ENCODE measurements at places on chromosomes 13 and 19.

GRCh38 chr19:3342246-3342645 lies 24.1 kb upstream of the NFIC start:
- no peak for DNase-seq

DNA sequence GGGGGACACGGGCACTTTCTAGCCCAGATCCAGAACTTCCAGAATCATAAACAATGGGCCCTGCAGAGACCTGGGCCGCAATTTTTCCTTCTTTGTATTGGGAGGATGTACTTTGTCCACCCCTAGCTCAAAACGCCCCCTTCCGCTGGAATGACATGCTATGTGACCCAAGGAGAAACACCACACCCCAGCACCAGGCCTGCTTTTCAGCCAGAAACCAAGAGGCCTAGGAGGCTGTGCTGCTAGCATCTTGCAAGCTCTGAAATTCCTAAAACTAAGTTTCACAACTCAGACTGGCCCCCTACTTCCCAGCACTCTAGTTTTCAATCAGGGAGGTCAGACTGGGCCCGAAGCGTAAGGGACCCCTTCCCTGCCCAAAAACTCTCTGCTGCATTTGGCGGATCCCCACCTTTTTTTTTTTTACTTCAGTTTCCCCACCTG lies 538 bp downstream of the LSM4 start:
- DNase-seq, result no peak

DNA sequence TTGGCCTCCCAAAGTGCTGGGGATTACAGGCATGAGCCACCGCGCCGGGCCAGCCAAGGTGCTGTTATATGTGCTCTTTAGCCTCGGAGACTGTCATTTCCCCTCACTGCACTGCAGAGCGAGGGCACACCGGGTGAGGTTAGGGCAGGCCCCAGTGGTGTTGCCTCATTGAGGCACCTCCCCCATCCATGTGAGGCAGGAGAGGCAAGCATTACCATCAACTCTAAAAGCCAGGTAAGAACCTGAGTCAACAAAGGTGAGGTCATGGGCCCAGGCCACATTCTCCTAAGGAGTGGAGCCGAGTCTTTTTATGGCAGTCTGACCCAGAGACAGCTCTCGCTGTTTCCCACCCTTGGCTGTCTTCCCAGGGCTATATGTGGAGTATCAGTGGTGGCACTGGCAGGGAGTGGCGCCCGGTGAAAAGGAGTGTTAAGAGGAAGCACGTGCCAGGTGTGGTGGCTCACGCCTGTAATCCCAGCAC lies 10.9 kb downstream of the B3GNT8 start:
- no peak for DNase-seq

DNA sequence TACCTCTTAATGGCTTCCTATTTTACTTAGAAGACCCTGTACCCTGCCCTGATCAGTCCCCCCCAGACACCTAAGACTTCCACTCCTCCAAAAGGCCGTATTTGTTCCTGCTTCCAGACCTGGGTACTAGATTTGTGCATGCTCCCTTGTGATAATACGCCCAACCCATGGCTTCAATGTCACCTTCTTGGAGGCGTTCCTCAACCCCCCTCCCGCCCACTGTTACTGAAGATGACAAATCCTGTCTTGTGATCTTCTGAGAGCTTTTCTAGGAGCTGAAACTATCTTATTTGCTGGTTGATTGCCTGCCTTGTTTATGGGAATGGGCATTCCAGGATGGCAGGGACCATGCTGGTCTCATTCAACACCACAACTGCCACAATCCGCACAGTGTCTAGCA lies 9.4 kb downstream of the SLC25A23 start:
- no peak for DNase-seq

DNA sequence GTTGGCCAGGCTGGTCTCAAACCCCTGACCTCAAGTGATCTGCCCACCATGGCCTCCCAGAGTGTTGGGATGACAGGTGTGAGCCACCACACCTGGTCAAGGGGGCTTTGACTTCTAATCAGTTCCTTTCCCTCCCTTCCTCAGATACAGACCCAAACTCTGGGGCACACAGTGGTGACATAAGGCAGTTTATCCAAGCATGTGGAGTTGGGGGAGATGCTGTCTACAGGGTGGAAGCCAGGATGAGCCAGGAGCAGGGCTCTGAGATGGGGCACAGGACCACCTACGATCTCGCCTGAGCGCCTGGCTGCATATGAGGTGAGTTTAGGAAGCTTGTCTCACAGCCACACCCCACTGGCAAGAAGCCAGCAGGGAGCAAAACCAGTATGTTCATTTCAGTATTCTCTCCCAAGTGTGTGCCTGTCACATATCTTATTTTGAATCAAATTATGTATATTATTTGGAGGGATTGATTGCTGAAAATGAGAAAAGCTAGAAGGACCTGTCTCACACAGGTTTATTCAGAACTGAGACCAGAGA lies 67.7 kb downstream of the KCTD15 start:
- no peak for DNase-seq

DNA sequence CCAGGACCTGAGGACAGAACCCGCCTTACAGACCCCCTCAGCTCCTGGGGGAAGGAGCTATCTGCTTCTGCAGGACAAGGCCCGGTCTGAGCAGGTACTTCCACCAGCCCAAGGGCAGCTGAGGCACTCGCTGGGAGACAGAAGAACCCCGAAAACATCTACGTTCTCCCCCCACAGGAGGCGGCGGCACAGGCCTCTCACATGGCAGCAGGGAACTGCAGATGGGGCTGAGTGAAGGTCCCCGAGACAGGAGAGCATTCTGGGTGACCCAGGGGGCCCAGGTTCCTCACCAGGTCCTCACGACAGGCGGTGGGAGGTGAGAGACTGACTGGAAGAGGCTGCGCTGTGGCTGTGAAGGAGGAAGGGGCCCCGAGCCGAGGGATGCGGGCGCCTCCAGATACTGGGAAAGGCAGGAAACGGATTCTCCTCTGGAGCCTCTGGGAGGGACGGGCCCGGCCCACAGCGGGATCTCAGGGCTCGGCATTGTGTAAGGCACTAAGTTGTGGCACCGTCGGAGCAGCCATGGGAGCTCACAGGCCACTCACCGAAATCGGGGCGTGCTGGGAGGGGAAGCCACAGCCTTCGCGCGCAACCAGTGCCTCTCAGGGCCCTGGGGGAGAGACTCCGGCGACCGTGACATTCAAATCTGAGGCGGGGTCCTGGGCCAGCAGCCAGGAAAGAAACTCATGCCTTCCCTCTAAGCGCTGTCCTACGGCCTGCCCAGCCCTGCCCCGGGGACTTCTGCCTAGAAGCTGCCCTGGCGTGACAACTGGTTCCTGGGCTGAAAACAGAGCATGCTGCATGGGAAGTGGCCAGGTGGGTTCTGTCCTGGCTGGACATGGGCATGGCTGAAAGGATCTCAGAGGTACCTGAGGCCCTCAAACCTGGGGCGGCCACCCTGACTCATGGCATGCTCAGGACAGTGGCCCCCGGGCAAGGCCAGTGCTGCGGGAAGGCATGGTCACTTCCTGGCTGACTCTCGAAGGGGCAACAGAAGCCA lies 14.0 kb downstream of the RPL36 start:
- no peak for DNase-seq

DNA sequence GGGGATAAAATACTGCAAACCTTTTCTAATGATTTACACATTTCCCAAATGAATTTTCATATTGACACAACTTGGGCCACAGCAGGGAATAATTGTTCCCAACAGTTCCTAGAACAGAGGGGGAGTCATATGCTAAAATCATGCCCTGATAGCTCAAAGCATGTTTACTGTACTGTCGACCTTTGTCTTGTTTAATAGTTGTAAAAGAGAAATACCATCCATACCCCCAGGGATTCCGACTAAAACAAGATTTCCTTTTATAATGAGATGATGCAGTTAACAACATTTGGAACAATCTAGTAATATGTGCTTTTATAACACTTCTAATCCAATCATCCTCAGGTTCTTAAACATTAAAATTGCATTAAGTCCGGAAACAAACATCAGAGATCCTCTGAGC lies 759.7 kb downstream of the OLFM4 start:
- DNase-seq, result no peak

GRCh38 chr13:30224732-30225131 lies 82.6 kb downstream of the KATNAL1 start:
- no peak for DNase-seq

DNA sequence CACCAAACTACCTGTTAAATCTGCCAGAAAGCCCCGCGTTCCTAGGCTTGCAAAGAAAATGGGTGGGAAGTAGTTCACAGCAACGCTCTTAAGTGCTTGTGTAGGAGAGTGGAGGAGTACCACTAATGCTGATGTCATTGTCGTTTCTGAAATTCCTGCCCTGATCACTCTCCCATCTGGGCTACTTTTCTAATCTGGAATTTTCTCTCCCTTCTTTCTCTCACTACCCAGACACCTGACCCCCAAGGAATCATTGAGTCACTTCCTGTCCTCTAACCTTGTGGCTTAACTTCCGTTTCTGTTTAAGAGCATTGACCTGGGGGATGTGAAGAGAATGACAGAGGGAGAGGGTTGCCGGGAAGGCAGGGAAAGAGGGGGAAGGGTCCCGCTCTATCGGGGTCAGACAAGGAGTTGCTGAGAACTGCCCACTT lies 98.7 kb downstream of the STARD13 start:
- no peak for DNase-seq

- no peak for DNase-seq
These were observed 8.6 kb downstream of the C19orf25 start for GRCh38 chr19:1470305-1471009.

DNA sequence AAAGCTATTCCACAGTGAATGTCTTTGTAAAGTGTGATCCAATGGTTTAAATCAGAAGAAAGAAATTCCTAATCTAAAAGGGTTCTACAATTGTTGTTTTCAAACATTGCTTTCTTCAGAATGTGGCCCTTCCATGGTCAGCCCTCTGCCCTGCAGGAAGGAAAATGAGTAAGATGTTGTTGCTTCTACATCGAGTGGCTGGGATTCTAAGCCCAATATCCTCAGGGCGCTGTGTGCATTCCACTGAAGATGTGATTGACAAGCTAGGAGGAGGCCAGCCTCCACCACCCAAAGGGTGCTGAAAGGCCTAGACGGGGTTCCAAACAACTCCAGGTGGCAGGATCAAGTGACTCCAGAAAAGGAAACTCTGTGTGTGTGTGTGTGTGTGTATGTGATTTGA lies 316.9 kb upstream of the TSHZ3 start:
- DNase-seq, result no peak

DNA sequence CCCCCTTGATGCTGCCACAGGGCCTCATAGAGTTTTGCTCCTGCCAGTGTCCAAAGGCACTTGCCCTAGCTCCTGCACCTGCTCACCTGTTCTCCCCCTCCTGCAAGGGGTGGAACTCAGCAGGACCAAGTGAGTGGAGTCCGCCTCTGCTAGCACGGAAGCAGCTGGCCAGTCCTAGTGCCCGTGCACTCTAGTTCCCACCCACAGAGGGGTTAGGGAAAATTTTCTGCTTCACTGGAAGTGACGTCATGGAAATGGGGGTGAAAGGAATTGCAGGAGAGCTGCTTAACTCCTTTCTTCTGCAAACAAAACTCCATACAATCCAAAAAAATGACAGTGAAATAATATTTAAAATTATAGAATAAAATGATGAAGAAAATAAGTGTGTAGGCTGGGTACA lies 609.7 kb upstream of the SLITRK1 start:
- DNase-seq, result no peak

DNA sequence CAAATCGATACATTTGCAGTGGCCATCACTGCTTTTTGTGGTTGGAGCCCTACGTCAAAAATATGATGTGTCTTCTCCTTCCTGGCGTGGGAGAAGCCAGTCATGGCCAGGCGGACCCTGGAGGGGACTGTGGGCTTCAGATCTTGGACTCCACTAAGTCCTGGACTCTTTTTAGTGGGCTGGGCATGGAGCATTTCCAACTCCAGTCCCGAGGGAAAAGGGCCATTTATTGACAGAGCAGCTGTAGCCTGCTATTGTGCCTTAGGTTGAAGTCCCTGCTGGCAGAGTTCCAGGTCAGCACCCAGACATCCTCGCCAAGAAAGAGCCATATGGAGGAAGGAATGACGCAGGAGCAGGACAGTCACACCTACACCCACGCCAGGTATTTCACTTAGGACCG lies 179.2 kb upstream of the ZNF507 start:
- DNase-seq, result no peak

DNA sequence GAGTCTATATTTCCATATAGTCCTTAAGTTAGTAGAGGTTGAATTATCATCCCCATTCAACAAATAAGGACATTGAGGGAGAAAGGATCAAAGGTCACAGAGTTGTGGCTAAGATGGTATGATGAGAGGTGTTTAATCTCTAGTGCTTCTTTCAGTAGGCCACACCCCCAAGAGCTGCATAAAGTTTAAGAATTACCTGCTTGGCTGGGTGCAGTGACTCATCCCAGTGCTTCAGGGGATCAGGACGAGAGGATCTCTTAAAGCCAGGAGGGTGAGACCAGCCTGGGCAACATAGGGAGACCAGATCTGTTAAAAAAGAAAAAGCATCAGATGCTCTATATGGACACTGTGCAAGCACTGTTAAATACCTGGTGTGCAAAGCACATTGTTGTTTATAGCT lies 560.0 kb upstream of the KLHL1 start:
- no peak for DNase-seq

DNA sequence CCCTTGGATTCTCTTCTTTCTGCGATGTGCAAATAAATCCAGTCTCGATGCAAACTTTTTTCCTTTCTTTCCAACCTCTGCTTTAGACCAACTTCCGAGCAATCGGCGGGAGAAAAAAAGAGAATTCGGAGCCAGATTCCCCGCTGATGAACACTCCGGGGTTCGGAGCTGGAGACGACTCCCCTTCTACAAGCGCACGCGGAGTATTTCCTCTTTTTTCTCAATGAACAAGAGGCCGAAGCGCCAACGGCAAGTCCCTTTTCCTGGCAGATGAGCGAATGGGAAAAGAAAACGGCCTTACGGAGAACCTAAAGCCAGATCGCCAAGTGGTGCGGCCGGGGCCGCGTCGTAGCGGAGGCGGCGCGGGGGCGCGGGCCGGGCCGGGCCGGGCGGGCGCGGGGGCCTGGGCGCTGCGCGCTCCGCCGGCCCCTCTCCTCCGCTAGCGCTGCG lies 250 bp downstream of the SPRY2 start:
- no peak for DNase-seq

GRCh38 chr13:50910485-50910805 lies 854 bp downstream of the RNASEH2B start:
- no peak for DNase-seq

GRCh38 chr13:112445411-112446271 lies 69.5 kb downstream of the SPACA7 start:
- no peak for DNase-seq

DNA sequence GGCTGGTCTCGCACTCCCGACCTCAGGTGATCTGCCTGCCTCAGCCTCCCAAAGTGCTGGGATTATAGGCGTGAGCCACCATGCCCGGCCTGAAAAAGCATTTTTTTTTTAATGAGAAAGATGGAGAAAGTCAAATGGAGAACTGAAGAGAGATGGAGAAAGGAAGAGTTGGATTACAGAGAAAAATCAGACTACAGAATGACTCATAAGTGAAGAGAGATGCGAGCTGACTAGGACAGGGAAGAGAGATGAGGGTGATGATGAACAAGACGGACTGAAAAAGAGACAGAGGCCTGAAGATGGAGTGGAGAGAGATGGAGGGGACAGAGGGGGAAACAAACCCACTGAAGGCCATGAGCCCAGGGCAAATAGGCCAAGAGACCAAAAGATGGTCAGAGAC lies 1.5 kb downstream of the DHX34 start:
- no peak for DNase-seq

Measured in GM18507 (cell line).